Muscle of arm (tissue), 14 donors: ENCODE measurements at places on chromosomes 3 and 15. TPM values are rescaled to one million over a fixed set of nuclear protein-coding genes. Genes with fewer than 3 reads are reported as not detected.

TGM5 gene
- polyA plus RNA-seq, result not detected

DNA sequence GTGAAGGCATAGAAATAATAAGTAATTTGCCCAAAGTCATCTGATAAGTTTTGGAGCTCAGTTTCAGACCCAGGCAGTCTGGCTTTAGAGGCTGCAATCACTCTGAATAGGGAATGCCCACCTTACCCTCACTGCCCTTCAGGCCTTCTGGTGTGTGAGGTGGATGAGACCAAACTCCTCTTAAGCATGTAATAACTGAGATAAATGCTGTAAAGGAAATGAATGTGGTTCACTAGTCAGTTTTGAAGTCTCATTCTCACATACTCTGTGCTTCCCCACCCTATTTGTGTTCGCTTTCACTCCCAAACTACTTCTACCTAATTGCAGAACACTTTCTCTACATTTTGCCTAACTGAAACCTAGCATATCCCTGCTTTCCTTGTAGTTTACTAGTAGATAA is 144.1 kb downstream of the FILIP1L start:
- no peak for DNase-seq

DNA sequence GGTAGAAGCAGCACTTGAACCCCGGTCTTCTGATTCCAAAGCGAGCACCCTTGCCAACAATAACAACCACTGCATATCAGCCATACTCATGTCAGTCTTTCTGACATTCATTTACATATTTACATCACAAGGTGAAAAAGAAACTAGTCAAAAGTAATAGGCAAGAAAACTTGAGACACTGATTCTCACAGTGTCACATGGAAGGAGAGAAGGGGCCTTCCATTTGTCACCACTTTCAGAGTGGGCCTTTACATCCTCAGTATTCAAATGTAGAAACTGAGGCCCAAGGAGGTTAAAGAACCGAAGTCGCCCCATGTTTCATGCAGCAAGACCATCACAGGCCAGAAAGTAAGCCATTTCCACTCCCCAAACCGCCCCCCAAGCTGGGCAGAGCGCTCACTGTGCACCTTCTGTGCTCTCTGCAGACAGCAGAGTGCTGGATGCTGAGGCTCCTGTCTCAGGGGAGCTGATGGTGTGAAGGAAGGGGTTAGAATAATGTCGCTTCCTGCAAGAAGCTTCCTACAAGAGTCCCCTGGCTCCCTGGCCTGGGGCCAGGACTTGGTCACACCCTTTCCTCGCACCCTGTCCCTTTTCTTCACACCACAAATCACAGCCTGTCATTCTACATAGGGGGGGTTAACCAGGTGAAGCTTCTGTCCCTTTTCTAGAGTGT is 260.1 kb downstream of the UACA start:
- DNase-seq, result no peak

DNA sequence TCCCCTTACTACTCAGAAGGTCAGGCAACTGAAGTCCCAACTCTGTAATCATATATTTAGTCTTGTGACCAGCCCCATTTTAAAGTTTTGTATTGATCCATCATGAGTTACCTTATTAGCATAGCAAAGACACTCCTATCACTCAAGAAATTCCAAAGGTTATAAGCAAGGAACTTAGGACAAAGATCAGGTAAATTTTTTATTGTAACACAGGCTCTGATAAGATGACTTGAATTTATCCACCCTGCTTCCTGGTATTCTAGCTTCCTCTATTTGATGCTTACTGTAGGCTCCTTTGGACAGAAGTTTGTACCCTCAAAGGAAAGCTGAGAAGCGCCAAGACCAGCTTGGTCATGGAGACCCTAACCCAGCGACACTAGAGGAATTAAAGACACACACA is 8.2 kb upstream of the NDN start:
- DNase-seq, result no peak

DNA sequence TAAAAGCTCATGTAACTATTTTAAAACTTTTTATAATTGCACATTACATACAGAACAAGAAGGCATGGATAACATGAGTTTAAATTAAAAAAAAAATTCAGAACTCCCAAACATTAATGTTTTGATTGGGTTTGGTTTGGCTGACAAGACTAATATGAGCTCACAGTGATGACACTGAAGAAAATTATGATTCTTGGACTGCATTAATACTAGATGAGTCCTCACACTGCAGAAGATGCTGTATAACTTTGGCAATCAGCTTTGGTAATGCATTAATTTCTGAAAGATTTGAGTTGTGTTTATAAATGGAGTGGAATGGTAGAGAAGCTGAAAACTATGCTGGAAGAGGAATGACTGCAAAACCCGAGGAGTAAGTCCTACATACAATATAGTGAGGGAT is 358.9 kb downstream of the PLCL2 start:
- DNase-seq, result no peak
